8988T (cell line): ENCODE measurements at places on chromosomes 5 and 9.

GRCh38 chr5:24598956-24599355, 45.8 kb downstream of the CDH10 start:
- no peak for DNase-seq

GRCh38 chr9:116191576-116192415, 38.2 kb downstream of the PAPPA start:
- DNase-seq, result no peak

DNA sequence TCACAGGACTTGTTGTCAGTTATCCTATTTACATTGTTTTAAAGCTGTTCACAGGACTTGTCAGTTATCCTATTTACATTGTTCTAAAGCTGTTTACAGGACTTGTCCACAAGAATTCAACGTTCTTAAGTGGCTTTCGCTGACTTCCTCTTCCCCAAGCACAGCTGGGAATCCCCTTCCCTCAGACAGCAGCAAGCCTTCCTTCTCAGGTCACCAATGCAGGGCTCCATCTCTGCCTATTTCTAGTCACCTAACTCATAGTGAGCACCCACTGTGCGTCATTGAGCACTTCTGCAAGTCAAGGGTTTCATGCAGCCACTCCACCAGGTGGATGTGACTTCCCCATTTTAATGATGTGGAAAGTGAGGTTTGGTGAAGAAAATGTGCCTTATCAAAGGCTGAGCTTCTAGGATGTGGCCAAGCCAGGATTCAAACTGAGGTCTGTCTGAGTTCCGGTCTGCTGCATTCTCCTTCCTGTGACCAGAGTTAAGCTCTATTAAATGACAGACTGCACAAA, 109.8 kb upstream of the ZNF462 start:
- no peak for DNase-seq

DNA sequence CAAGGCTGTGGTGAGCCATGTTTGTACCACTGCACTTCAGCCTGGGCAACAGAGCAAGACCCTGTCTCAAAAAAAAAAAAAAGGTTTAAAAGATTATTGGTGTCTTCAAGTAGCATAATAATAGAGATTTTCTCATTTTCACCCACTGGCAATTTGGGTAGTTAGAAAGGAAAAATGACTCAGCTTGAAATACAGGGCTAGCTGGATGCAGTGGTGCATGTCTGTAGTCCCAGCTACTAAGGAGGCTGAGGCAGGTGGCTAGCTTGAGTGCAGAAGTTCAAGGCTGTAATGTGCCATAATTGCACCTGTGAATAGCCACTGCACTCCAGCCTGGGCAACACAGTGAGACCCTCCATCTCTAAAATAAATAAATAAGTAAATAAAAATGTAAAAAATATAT, 111.1 kb downstream of the ARRDC3 start:
- no peak for DNase-seq

- no peak for DNase-seq
Observed at GRCh38 chr5:107700481-107700880, 29.7 kb upstream of the EFNA5 start.

DNA sequence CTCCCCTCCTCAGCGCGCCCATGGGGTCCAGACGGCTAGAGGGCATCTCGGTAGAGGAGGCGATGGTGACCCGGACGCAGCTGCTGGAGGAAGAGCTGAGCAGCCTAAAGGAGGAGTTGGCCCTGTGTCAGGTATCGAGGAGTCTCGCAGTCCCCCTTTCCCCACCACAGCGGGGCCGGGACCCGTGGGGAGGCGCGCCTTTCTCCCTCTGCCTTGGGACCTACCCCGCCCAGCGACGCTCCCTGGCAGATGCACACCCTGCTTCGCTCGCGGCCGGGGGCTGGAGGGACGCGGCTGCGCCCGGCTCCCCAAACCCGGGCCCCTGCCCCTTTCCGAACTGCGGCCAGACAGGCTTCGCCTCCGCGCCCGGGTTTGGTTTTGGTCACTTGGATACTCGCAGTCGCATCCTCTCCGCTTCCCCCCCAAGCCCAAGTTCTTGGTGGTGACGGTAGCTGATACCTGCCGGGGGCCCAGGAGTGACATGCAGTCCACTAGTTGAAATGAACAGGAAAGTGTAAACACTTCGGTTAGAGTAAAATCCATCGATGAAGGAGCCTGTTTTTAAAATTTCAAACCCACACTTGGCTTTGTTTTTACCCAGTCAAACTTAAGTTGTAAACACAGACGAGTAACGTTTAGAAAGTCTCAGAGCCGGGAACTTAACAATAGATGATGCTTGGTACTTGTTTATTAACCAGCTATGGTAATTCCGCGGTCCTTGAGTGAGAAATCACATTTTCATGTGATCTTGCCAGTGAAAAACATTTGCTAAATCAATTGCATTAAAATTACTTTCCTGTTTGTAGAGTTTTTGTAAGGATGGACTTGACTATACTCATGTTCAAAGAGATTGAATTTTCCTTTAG, 688 bp downstream of the CNTLN start:
- DNase-seq, result peak; percentile 35

DNA sequence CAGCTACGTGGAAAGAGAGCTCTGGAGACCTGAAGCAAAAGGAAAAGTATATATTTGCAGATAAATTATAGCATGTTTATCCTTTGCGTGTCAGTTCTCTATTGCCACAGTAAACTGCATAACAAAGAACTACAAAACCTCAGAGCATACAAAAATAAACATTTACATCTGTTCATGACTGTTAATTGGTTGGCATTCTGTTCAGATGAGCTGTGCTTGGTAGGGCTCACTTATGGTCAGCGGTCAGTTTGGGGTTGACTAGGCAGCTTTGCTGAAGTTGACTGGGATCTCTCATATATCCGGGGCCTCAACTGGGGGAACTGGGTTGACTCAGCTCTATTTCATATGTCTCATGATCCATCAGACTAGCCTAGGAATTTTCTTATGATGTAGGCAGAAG, 257.7 kb downstream of the TLE1 start:
- DNase-seq, result no peak

DNA sequence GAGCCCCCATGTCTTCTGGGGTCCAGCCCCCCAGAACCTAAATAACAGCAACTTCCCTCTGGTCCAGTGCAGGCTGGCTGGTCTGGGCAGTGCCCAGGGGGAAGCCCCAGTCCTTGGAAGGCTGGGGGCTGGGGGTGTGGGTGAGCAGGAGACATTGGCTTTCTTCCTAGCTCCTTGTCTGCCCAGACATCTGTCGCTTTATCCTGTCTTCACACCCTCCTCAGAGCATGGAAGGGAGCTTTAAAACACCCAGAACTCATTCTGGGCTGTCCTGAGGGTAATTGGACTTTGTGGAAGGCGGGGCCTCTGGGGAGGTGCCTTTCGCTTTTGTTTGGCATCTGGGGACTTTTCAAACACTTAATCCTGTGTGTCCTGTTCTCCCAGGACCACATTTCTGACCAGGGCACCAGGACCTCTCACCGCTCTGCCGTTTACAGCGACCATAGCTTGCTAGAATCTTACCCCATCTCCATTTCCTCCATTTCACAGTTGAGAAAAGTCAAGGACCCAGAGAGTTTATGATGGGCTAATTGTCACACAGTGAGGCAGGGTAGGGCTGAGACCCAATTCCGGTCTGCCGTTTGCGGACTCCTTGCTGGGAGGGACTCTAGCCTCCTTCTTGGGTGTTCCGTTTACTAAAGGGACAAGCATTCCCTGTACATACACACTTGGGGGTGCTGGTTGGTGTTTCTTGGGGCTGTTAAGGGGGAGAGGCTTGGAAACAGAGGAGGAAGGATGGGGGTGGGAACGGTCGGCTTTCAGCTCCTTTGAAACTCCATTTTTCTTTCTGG, 1.1 kb downstream of the GSN start:
- no peak for DNase-seq

DNA sequence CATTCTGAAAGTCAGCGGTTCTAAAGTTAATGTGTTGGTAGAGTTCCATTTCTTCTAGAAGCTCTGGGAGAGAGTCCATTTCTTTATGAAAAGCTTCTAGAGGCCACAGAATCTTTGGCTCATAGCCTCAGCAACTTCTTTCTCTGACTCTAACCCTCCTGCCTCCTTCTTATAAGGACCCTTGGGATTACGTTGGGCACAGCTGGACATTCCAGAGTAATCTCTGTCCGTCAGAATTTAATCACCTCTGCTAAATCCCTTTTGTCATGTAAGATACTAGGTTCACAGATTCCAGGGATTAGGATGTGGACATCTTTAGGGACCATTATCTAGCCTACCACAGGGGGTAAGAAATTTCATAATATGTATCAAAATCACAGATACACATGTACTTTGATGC, 22.6 kb upstream of the ANKDD1B start:
- no peak for DNase-seq

DNA sequence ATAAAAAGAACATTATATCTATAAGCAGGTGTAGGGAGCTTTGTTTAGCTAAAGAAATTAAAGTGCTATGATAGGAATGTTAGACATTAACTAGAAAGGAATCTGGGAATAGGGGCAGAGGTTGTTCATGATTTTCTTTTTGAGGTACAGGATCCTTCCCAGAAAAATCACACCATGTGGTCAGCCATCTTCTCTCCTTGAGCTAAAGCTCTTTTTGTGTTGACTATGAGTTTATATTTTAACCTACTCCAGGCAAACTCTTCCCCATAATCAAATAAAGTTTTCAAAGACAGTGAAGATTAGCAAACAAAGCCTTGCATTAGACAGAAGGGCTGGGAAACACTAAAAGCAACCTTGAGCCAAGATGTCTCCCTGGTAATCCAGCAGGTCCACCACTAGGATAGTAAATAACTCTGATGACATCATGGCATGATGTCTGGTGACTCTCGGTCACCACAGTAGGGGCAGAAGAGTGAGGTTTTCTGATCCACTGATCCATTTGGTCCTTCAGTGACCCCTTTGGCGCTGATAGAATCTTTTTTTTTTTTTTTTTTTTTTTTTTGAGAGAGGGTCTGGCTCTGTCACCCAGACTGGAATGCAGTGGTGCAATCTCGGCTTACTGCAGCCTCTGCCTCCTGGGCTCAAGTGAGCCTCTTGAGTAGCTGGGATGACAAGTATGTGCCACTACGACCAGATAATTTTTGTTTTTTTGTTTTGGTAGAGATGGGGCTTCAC, 30.6 kb upstream of the IL6ST start:
- no peak for DNase-seq

- DNase-seq, result no peak
Observed at GRCh38 chr5:94689908-94690307, 71.4 kb downstream of the SLF1 start.

DNA sequence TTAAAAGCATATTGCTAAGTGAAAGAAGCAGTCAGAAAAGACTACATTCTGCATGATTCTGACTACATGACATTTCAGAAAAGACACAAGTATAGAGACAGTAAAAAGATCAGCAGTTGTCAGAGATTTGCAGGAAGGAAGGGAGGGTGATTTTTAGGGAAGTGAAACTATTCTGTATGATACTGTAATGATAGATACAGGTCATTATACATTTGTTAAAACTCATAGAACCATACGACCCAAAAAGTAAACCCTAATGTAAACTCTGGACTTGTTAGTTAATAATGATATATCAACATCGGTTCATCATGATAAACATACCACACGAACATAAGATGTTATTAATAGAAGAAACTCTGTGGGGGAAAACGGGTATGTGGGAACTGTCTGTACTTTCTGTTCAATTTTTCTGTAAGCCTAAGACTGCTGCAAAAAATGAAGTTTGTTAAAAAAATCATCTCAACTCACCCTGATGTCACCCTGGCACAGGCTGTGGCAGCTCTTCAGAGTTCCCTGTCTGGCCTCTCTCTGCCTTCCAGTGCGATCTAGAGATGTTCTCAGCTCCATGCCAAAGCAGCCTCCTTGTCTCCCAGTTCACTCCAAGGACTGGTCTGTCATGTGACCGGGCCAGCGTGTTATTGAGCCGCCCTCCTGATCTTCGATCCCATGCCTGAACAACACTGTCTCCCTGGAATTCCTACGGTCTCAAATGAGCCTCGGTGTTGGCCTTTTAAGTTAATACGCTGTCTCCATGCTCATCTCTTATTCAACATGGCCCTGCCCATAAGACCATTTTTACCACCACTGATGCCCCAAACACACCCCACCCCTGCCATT, 35.4 kb downstream of the PRLR start:
- DNase-seq, result no peak

- no peak for DNase-seq
Observed at GRCh38 chr9:115694991-115695390, 458.6 kb upstream of the PAPPA start.

- no peak for DNase-seq
Observed at GRCh38 chr5:89005990-89006389, 123.0 kb upstream of the MEF2C start.

- no peak for DNase-seq
Observed at GRCh38 chr9:96163712-96164111, 138.3 kb downstream of the HSD17B3 start.

DNA sequence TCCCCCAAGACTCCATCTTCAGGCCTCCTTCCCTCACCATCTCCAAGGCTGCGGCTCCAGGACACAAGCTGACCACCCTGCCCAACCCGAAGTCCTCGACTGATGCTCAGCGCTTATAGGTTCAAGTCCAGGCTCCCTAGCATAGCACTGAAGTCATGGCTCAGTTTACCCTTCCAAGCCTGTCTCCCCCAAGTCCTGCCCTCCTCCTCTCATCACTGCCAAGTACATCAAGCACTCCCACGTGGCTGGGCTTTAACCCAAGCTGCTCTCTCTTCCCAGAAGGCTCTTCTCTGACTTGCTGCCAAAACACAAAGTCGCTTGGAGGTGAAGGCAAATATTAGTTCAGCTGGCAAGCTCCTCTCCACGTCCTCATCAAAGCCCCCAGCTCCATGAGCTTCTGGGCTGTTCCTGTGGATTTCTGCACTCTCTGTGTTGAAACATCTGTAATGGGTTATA, 22.1 kb upstream of the MARCHF6 start:
- DNase-seq, result no peak

- DNase-seq, result no peak
Observed at GRCh38 chr5:124648902-124649467, 97.5 kb downstream of the ZNF608 start.

DNA sequence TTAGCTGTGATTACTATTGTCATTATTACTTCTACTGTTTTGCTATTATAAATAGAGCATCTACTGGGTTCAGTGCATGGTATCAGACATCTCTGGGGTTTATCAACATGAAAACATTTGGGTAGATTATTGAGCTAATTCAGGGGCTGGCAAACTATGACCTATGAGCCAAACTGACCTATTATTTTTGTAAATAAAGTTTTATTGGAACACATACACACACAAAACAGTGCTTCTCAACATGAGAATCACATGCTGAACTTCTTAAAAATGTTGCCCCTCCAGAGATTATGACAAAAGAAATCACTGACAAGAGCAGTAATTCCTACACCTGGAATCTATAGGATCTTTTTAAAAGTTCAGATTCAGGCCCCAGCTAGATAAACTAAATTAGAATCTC, 30.4 kb downstream of the SLC31A2 start:
- no peak for DNase-seq
